ENCODE measurements at places on chromosomes 13 and 19.

- no peak for DNase-seq
Observed at GRCh38 chr13:39036212-39036611, 1.7 kb downstream of the PROSER1 start.

GRCh38 chr19:38557205-38557799 lies 60.5 kb downstream of the MAP4K1 start:
- DNase-seq, result no peak

GRCh38 chr13:45481688-45482087 lies 16.9 kb downstream of the COG3 start:
- DNase-seq, result no peak

DNA sequence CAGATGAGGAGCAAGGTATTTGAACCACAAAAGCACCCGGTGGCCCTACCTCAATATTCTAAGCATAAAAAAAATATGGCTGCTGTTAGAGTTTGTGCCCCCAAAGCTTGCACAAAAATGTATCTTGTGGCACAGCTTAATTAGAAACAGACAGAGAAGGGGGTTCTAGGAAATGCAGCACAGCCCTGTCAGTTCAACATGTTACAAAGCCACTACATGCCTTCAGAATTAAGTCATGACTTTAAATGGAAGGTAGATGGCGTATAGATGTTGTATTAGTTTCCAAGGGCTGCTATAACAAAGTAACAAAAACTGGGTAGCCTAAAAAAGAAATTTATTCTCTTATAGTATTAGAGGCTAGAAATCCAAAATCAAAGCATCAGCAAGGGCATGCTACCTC lies 703.8 kb downstream of the DIAPH3 start:
- DNase-seq, result no peak

- no peak for DNase-seq
Observed at GRCh38 chr19:2266183-2266993, 10.2 kb upstream of the JSRP1 start.

DNA sequence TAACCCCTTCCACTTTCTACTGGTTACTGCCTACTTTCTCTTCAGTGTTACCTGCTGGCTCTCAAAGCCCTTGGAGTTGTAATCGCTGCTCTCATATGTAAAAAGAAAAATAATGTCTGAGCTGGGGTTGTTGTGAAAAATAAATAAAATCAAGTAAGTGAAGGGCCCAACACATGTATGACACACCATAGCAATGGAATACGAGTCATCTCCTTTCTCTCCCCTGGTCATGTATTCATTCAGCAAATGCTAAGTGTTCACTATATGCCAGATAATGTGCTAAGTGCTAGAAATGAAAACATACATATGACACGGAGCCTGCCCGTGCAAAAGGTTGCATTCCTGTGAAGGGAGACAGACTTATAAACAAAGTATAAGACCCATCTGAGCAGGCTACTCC lies 535.0 kb downstream of the RFC3 start:
- no peak for DNase-seq

DNA sequence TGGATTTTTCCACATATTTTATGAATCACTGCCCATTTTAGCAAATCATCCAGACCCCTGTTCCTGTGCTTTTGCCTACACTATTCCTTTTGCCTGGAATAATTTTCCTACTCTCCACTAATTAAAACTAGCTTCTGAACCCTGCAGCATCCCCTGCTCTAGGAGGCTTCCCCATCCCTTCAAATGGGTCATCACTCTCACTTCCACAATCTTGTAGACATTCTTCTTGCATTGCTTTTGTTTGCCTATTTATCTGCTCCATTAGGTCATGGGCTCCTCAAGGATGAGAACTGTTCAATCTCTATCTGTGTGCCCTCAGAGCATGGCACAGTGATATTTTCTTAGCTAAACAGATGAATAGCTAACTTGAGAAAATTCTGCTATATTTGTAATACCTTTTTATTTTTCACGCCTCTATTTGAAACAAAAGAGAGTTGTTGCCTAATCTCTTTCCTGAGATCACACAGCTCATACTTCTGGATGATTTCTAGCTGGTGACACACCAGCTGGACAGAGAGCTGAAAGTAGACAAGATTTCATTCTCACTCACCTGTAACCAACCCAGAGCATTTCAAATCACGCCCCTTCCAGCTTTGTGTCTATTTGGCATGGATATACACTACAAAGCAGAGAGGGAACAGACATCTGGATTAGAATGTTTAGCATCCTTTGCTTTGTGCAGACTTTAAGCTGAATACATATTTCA lies 466.0 kb downstream of the FOXO1 start:
- no peak for DNase-seq

- DNase-seq, result no peak
Observed at GRCh38 chr19:56294549-56294948, 20.1 kb downstream of the ZSCAN5A start.

DNA sequence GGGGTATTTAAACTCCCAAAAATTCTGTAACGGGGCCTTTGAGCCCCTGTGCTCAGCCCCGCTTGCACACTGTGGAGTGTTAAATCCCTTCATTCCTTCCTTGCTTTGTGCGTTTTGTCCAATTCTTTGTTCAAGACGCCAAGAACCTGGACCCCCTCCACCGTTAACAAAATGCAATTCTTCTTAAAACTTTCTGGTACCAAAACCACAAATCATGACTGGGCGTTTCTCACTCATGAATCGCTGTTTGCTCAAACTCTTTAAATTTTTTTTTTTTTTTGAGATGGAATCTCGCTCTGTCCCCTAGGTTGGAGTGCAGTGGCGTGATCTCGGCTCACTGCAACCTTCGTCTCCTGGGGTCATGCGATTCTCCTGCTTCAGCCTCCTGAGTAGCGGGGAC lies 881 bp downstream of the ZNF20 start:
- no peak for DNase-seq

DNA sequence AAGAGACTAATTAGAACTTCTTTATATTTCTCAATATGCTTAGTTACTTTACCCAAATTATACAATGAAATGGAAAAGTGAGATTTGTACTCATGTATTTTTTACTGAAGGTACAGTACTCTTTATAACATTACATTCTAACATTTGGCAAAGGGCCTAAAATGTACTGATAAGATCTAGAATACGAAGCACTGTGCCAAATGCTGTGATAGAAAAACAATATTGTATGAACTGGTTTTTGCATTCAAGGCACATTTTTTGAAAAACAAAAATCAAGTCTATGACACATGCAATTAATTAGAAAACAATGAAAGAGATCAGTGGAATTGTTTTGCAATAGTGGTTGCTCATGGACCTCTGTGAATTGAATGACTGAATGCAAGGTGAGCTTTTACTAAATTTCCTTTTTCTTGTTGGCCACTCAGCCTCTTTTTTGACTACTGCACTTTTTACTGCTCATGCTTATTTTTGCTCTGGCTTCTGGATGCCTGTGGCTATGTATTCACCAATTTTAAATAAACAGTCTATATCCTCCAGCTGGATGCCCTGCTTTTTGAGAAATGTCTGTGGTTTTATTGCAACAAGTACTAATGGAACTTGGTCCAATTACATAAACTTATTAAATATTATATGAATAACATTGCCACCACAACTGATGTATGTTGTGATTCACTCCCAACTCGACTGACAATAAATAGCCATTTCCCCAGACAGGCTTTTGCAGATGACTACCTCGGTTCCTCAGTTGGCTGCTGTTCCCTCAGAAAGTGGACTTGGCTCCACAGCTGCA lies 41.4 kb upstream of the OBI1 start:
- DNase-seq, result no peak

DNA sequence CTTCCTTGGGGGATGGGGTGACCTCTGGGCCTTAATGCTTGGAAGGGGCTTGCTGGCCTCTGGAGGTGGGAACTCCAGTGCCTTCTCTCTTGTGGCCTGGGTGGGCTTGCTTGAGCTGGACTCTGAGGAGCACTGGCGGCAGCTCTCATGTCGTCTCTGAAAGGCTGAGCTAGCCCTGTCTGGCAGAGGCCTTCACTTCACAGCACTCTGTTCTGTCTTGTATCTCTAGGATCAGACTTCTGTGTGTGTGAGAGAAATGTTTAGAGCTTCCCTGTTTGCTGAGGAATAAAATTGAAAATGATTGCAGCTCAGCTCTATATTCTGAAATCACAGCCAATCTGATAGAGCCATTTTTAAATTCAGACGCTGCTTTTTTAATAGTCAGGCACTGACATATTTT lies 185.3 kb downstream of the KCNRG start:
- DNase-seq, result no peak

DNA sequence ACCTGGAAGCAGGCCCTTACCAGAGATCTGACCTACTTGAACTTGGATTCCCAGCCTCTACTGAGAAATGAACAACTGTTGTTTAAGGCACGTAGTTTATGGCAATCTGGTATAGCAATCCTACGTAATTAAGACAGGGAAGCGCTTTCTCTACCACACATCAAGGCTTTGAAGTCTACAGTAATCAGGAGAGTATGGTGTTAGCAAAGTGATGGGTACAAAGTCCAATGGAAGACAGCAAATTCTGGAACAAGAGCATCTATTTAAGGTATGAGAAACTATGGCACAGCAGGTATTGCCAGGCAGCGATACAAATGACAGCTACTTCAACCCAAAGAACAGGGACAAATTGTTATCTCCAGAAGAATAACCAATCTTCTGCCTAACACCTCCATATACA lies 3.1 kb downstream of the ZNF563 start:
- no peak for DNase-seq

GRCh38 chr13:114024603-114025404 lies 50.9 kb upstream of the C13orf46 start:
- DNase-seq, result no peak

DNA sequence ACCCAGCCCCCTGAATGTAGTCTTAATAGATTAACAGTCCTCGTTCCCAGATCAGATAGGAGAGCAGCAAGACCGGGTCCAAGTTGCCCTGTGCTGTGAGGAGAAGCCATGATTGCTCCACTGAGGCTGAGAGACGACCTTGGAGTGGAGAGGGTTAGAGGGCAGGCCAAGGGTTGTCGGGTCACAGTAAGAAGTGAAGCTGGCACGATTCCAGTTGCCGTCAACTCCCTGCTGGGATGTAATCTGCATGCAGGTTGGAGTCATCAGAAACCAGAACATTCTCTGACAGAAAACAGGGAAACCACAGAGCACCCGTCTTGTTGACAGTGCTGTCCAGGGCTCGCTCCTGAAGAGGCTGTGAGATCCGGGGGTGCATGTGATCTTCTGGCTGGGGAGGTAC lies 19.0 kb upstream of the ATP11A start:
- no peak for DNase-seq

GRCh38 chr19:3298853-3299449 lies 67.4 kb upstream of the NFIC start:
- DNase-seq, result no peak

- DNase-seq, result no peak
Observed at GRCh38 chr13:79987323-79987722, 353.6 kb downstream of the SPRY2 start.

DNA sequence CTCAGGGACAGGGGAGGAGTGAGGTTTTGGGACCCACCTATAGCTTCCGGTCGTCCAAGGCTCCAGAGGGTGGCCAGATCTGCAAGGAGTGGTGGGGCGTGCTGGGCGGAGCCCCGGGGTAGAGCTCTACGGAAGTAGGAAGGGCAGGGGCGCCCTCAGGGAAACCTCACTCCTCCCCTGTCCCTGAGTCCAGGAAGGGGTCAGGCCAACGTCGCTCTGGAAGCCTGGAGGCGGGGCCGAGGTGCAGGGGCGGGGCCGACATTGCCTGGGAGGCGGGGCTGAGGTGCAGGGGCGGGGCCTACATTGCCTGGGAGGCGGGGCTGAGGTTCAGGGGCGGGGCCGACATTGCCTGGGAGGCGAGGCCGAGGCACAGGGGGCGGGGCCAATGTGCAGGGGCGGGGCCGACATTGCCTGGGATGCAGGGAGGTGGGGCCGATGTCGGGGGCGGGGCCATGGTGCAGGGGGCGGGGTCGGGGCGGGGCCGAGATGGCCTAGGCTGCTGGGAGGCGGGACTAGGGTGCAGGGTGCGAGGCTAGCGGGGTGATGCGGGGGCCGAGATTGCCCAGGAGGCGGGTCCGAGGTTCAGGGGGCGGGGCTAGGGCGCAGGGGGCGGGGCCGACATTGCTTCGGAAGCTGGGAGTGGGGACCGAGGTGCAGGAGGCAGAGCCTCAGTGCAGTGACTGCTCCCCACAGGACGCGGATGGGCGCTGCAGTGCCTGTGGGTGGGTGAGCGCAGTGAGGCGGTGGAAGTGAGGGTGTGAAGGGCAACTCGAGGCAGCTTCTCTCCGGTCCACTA lies 4.9 kb upstream of the PALM start:
- peak; percentile 38 for DNase-seq

DNA sequence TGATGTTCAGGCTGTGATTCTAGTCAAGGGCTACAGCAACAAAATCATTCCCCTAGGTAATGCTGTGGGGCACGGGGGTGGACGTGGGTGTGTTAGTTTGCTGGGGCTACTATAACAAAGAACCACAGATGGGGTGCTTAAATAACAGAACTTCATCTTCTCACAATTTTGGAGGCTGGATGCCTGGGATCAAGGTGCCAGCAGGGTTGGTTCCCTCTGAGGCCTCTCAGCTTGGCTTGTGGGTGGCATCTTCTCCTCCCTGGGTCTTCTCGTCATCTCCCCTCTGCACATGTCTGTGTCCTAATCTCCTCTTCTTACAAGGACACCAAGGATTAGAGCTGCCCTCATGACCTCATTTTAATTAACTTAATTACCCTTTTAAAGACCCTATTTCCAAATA lies 114.9 kb downstream of the ESD start:
- no peak for DNase-seq

DNA sequence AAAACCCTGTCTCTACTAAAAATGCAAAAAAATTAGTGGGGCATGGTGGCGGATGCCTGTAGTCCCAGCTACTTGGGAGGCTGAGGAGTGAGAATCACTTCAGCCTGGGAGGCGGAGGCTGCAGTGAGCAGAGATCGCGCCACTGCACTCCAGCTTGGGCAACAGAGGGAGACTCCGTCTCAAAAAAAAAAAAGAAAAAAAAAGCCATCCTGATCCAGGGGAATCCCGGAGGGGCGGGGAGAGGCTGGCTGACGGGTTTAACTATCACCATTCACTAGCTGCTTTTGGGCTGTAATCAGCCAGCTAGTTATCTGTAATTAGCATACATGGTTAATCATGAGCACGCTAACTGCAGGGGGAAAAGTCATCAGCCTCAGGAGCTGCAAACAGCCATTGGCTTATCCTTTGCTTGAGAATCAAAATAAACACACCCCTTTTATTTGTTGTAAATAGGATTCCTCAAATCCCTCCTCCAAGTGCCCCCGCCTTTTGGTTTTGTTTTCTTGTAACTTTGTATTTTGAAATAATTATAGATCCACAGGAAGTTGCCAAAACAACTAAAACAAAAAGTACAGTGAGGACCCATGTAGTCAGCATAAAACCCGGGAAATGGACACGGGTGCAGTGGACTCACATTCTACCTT lies 9.6 kb downstream of the FSD1 start:
- DNase-seq, result no peak

Data from activated T-helper 1 cell treated with anti-CD3 and anti-CD28 coated beads, Interleukin-2, amount 50 U/mL, for 16 hours (primary cell).